ENCODE measurements at places on chromosomes 11 and 22. TPM values are rescaled to one million over a fixed set of nuclear protein-coding genes. Genes with fewer than 3 reads are reported as not detected.

- no peak for DNase-seq
Measured at GRCh38 chr11:116773203-116774097, 663 bp upstream of the BUD13 start.

The C11orf42 gene
- total RNA-seq: not detected

DNA sequence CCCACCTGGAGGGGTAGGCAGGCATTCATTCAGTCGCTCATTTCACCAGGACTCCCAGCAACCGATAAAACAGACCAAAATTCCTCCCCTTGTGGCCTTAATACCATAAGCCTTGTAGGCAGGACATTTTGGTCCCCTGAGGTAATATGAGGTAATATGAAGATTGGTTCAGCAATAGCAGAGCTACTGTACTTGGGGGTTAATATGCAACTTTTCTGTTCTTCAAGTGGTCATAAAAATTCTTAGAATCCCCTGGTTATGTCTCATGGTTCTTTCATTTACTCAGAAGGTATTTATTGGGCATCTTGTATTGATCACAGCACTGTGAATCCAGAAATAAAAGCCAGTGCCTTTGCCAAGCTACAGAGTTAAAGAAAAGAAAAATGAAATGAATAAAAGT lies 29.8 kb downstream of the SHISA8 start:
- no peak for DNase-seq

The IFITM10 gene
- 1.3 TPM for total RNA-seq

DNA sequence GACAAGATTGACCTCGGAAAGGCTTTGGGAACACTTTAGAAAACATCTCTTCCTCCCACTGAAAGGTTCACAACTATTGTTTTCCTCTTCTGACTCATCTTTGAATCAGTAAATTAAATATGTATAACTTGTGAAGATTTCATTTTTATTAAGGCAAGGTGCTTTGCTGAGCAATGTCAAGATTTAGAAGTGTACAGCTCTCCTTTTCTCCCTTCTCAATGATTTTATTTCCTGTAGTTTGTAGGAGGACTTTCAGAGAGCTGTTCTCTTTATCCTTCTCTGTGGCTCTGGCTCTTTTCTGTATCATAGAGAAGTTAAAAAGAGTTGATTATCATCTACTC lies 594.2 kb downstream of the METTL15 start:
- no peak for DNase-seq

GRCh38 chr11:134037046-134037908 lies 31.6 kb upstream of the JAM3 start:
- DNase-seq: peak; percentile 65

DNA sequence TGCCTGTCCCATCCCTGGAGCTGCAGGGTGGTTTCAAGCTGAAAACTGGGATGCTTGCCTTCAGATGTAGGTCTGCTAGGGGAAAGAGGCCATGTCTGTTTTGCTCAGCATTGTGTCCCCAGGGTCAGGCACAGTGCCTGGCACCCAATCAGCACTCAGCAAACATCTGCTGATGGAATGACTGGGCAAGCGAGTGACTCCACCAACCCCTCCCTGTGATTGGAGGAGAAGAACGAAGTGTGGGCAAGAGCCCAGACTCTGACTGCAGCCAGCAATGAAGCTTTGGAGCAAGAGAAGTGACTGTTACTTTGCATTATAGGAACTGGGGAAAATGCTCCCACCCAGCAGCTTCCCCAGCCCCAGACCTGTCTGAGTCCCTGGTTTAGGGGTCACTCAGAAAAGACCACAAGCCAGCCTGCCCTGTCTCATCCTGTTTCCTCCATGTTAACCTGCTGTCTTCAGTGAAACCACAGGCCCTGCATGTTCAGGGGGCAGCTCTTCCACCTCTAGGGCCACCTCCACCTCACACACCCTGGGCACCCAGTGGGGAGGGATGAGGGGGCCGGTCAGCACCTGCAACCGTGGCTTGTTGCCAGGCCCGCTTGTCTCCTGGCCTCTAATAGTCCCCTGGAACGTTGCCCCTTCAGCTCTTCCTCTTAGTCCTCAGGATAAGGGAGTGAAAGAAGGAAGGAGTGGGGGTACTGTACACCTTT lies 147.4 kb downstream of the TRIM29 start:
- DNase-seq: no peak
